SHP77 treated with DMSO at 0.1 percent for 48 hours (cell line): ENCODE measurements at places on chromosomes 1 and 21.

GRCh38 chr1:58443986-58444868 lies 102.3 kb downstream of the OMA1 start:
- DNase-seq: no peak

DNA sequence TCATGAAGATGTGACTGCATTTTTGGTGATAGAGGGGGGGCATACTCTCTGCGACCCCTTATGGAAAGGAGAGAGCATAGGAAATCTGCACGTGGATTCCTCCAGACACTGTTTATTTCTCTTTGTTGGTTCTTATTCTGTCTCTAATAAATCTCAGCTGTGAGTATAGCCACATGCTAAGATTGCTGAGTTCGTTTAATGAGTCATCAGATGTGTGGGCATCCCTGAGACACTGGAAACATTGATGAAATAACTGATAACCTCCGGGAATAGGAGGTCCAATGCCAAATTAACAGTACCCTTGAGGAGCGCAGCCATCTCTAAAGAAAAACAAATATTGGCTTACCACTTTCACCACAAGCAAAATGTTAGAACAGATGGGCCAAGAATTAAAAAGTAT lies 880.2 kb upstream of the NEGR1 start:
- DNase-seq: no peak

- DNase-seq: no peak
Measured at GRCh38 chr21:43021756-43022600, 47.6 kb downstream of the PKNOX1 start.

DNA sequence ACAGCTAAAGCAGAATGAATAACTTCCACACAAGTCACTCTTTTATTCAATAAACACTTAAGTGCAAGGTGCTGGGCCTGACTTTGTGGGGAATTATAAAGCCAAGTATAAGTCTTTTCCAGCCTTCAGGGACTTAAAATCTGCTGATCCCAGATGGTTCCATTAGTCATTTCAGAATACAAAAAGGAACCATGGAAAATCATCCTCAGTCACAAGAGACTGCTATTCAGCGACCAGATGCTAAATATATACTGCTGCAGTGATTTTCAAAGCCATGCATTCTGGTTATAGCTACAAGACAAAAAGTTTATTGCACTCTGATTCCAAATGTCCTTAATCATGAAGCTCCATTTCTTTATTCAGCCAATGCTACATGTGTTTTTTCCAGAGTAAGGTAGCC lies 25.7 kb downstream of the GLMN start:
- no peak for DNase-seq

GRCh38 chr21:31618696-31619430 lies 40.6 kb upstream of the SOD1 start:
- DNase-seq: no peak

DNA sequence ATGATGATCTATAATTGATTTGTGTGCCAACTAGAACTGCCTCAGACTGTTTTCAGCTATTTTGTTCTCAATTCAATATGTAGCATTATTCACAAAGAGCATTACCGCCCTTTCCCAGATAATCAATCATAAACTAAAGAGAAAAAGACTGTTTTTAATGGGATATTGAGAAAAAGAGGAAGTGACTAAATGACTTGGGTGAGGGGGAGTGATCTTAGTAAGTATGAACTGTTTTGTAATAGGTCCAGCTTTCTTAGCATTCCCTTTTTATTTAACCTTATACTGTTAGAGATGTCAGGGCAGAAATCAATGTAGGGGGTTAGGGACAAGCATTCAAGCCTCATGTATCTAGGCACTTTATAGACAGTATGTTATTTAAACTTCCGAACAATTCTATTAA lies 157.8 kb upstream of the DPYD start:
- DNase-seq: no peak

GRCh38 chr1:179234863-179235262 lies 5.4 kb upstream of the ABL2 start:
- DNase-seq: no peak

- no peak for DNase-seq
Measured at GRCh38 chr21:31173881-31174555, 135.7 kb upstream of the KRTAP19-8 start.

GRCh38 chr1:54461731-54462596 lies 55.8 kb upstream of the SSBP3 start:
- DNase-seq: no peak

- DNase-seq: no peak
Measured at GRCh38 chr1:161054232-161054631, 8.5 kb upstream of the USF1 start.

DNA sequence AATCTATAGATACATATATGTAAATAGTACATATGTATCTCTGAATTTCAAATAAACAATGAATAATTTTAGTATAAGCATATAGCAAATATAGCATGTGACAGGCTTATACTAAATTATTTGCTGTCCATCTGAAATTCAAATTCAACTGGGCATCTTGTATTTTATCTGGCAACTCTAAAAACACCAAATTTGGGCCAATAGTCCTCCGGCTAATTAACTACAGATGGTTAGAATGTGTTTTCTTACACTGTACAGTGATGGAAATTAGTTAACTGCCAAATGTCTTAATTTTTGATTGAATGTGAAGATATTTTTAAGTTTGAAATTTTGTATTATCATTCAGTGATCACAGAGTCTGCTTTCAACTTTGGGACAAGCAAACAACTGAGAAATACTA lies 30.7 kb downstream of the KCNJ15 start:
- no peak for DNase-seq
